ENCODE measurements at places on chromosomes 4 and X. TPM values are rescaled to one million over a fixed set of nuclear protein-coding genes. Genes with fewer than 3 reads are reported as not detected.

DNA sequence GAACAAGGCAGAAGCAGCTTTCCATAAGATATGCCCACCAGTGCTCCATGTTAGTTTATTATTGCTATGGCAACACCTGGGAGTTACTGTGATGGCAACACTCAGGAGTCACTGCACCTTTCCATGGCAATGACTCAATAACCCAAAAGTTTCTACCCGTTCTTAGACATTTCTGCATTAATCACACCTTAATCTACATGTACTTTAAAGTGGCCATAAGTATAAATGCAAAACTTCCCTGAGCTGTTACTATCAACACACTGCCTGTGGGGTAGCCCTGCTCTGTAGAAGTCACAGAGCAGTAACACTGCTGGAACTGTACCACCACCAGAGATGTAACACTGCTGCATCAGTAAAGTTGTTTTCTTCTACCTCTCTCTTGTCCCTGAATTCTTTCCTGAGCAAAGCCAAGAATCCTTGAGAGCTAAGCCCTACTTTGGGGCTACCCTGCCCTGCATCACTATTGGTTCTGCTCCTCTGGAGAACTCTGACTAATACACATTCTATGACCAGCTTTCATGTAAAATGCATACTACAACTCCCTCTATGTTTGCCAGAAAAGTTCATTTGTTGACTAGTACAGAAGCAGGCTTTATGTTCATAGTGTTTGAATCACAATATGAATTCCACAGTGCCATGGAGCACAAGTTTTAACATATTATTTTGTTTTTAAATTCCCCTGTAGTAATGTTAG lies 43.5 kb upstream of the GPR174 start:
- ATAC-seq = no peak

DNA sequence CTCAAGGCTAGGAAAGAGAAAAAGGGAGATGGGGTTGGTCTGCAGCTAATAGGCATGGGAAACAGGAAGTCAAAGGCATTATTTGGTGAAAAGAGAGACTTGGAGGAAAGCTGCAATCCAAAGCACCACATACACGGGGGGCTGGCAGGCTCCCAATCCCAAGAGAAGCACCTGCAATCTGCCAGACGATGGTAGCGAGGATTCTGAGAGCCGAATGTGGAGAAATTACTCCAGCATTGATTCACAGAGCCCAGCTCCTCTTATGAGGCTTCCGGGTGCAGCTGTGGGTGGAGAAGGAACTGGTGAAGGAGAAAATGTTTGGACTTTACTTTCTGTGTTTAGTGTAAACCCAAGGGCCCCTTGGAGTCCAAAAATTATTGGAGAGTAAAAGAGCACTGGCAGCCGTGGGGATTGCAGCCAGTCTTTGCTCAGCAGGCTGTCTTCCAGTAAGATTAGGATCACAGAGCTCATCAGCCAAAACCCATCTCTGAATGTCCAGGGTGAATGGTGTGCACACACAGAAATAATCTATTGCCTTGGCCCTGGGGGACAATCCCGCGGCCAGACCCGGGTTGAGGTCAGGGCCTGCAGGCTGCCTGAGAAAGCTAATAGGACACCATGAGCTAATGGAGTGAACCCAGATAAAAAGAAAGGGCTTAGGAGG lies 197.6 kb downstream of the KIT start:
- ATAC-seq = no peak

DNA sequence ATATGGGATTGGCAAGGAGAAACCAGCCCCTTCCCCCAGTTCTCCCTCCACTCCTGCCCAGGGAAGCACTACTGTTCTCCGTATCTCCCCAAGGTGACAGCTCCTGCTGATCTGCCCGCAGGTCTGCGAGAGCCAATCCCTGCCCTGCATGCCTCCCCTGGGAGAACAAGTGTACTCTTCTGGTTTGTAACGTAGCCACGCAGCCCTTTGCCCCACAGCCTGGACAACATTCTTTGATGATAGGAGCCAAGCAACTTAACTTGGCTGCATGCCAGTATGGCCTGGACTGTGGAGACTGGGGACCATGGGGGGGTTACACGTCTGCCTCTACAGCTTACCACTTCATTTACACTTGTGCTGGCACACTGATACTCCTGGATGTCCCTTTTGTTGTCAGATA lies 2.0 kb downstream of the STBD1 start:
- no peak for ATAC-seq

DNA sequence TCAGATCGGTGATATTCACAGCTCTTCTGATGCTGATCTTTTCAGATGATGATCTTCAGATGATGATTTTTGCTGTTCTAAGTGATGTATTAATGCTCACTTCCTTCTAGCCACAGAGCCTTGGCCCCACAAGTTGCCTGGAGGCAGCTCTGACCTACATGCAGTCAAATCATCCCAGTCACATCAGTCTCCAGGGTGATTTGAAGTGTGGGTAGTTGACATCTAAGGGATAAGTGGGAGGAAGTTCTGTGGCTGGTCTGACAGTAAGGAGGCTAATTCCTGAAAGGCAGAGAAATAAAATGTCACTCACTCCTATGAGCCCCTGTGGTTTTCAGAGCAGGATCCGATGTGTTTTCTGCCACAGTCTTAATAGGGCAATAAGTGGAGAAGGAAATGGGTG lies 79.8 kb upstream of the RPL34 start:
- no peak for ATAC-seq

- ATAC-seq = no peak
Measured at GRCh38 chr4:180900781-180901180, 1342.4 kb upstream of the TENM3 start.

DNA sequence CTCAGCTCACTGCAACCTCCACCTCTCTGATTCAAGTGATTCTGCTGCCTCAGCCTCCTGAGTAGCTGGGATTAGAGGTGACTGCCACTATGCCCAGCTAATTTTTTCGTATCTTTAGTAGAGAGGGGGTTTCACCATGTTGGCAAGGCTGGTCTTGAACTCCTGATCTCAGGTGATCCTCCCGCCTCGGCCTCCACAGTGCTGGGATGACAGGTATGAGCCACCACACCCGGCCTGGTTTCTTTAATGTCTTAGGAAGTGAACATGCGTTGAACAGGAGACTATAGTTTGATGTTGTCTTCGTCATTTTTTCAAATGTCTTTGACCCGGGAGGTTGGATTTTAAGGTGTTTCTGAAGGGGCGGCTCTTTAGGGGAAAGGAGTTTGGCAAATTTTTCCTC lies 91.0 kb downstream of the DHRSX start:
- no peak for ATAC-seq

- no peak for ATAC-seq
Measured at GRCh38 chrX:24196509-24196908, 47.0 kb downstream of the ZFX start.

DNA sequence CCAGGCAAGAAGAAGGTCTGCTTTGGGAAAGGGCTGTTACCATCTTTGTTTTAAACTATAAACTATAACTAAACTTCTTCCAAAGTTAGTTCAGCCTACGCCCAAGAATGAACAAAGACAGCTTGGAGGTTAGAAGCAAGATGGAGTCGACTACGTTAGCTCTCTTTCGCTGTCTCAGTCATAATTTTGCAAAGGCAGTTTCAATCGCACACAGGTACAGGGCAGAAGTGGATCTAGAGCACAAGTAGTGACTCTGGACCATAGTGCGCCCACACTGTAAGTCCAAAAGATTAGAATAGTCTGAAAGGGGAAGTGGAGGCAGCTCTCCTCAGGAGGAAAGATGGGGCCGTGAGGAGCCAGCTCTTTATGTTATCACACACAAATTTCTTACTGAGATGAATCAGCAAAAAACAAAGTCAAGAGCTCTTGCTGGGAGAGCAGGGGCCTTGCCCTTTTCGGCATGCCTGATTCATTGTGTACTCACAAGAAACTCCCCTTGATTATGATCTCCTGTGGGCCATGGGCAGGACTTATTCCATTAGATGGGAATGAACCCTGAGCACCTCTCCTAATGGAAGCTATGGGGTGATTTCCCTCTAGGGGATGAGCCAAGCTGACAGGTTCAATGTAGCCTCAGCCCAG lies 58.6 kb downstream of the FUNDC1 start:
- no peak for ATAC-seq

Gene TLR3
- total RNA-seq = 8.4 TPM
